ENCODE measurements at places on chromosomes 16 and 17. TPM values are rescaled to one million over a fixed set of nuclear protein-coding genes. Genes with fewer than 3 reads are reported as not detected.

Gene PYDC1
- total RNA-seq, result not detected

Gene CSHL1
- not detected for total RNA-seq

Gene SEZ6L2
- 16.5 TPM for total RNA-seq

Gene SARM1
- total RNA-seq, result 5.6 TPM

Gene ATP2A1
- total RNA-seq, result 2.7 TPM

Gene ZNF19
- 2.3 TPM for total RNA-seq
